Activated CD8-positive, alpha-beta memory T cell treated with anti-CD3 and anti-CD28 coated beads for 4 hours (primary cell): ENCODE measurements at places on chromosomes 2 and 18.

DNA sequence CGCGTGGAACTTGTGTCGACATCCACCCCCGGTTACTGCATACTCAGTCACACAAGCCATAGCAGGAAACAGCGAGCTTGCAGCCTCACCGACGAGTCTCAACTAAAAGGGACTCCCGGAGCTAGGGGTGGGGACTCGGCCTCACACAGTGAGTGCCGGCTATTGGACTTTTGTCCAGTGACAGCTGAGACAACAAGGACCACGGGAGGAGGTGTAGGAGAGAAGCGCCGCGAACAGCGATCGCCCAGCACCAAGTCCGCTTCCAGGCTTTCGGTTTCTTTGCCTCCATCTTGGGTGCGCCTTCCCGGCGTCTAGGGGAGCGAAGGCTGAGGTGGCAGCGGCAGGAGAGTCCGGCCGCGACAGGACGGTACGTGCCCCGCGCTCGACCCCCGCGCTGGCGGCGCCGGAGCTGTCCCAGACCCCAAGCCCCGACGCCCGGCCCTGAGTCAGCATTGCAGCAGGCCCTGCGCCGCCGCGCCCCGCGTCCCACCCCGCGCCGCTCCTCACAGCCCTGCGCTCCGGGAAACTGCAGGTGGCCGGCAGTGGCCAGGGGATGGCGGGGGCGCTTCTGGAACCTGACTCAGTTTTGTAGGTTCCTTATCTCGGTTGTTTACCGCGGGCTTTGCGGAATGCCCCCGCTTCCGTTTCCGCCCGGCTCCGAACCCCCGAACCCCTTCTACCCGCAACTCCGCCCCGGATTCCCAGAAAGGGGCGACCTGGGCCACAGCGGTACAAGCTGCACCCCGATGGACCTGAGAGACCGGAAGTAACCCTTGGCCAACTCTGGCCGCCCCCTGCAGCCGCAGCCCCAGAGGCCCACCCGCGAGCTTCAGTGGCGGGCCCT, at the start of gene CFLAR:
Gene CFLAR, plus strand, starts transcription at position 50 of the 844 bp plus-strand sequence. CDS start 13,702 bp downstream, outside the sequence.
- DNase-seq = peak; percentile 63

- no peak for DNase-seq
Measured at GRCh38 chr18:58228762-58229161, 184.7 kb downstream of the NEDD4L start.

- DNase-seq = no peak
Measured at GRCh38 chr2:11405599-11406266, 60.2 kb downstream of the E2F6 start.

DNA sequence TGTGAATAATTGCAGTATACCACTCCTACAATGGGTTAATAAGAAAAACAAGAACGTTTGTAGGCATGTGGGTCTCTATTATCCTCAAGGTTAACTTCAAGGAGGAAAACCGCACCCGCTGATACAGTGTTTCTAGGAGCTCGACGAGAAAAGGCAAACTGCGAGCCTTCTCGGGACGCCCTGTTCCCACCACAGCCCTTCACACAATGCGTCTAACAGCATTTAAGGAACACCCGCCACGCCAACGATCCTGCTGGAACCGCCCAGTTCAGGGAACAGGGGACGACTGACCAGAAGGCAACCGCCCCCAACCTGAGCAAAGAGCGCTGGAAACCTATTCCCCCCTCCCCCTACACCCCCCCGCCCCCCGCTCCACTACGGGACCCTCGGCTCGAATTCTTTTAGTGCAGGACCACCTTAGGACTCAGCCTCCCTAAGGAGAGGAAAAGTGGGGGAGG, 710 bp upstream of the TMSB10 start:
- no peak for DNase-seq

GRCh38 chr2:8365331-8365910, 316.4 kb upstream of the ID2 start:
- no peak for DNase-seq

- DNase-seq = no peak
Measured at GRCh38 chr2:241770185-241770935, 6.3 kb upstream of the GAL3ST2 start.

DNA sequence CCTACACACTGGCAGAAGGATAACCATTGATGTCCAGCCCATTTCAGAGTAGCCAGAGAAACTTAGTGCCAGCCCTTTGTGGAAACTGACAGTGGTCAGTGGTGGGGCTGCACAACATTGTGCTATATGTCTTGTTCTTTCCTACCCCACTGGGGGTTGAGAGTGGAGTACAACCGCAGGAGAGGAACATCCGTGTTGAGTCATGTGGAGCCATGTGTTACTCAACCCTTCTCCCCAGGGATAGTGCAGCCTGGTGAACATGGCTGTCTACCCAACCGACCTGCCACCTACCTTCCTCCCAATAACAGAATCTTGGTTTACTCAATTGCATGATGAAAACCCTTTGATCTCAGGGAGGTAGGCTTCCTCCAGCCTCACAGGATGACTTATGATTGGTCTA, 65.3 kb upstream of the MAPK4 start:
- no peak for DNase-seq

GRCh38 chr2:28152585-28153280, 239.9 kb upstream of the FOSL2 start:
- no peak for DNase-seq

GRCh38 chr2:66888791-66889631, 454.1 kb downstream of the MEIS1 start:
- DNase-seq = no peak

GRCh38 chr2:170514140-170514539, 201.0 kb upstream of the SP5 start:
- no peak for DNase-seq

DNA sequence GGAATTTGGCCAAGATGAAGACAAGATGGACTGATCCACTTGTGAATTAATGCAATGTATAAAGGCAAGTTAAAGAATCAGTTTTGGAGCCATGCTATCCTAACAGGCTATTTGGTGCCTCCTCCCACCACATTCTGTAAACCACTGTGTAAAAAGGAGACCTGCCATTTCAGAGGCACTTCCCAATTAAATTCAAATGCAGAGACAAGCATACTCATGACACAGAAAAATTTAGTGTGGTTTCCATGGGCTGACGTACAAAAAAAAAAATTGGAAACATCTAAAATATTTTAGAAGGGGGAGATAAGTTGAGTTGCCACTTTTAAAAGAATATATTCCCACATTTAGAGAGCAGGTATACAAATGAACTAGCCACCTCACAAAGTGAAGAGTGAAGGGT, 112.1 kb downstream of the TCF4 start:
- DNase-seq = no peak

DNA sequence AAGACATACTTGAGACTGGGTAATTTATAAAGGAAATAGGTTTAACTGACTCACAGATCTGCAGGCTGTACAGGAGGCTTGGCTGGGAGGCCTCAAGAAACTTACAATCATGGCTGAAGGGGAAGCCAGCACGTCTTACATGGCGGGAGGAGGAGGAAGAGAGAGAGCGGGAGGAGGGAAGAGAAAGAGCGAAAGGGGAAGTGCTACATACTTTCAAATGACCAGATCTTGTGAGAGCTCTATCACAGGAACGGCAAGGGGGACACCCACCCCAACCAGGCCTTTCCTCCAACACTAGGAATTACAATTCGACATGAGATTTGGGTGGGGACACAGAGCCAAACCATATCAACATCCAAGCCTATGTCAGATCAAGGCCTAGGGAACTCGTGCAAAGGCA, 24.2 kb downstream of the MYL12B start:
- DNase-seq = no peak

- no peak for DNase-seq
Measured at GRCh38 chr2:201308914-201309313, 48.2 kb downstream of the FLACC1 start.

GRCh38 chr2:176446718-176447414, 177.6 kb downstream of the MTX2 start:
- DNase-seq = no peak

DNA sequence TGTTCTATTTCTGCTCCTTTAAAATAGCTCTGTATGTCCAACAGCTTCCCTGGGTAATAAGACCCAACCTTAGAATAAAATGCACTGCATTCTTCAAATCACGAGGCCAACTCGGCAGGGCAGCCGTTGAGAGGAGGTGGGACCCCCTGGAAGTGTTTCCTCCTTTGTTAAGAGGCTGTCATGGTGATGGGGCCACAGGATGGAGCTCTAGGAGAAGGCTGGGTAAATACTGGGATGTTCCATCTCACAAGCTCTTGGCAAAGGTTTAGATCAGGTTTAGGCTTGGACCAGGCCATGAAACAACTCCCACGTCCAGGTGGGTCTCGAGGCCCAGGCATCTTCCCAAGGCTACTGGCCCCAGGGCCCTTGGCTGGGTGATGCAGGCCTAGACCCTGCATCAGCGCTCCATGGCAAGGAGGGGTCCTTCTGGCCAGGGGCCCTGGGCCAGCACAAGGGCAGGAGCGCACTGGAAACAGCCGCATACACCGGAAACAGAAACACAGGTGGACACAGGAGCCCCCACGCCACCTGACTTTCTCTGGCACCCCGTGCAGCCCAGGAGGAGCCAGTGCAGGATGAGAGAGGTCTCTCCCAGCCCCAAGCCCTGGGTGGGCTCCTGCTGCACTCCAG, 38.8 kb upstream of the OTOS start:
- DNase-seq = no peak

GRCh38 chr2:177649568-177650518, 257.3 kb downstream of the AGPS start:
- DNase-seq = no peak

GRCh38 chr2:97730245-97730644, 16.9 kb downstream of the ZAP70 start:
- no peak for DNase-seq

DNA sequence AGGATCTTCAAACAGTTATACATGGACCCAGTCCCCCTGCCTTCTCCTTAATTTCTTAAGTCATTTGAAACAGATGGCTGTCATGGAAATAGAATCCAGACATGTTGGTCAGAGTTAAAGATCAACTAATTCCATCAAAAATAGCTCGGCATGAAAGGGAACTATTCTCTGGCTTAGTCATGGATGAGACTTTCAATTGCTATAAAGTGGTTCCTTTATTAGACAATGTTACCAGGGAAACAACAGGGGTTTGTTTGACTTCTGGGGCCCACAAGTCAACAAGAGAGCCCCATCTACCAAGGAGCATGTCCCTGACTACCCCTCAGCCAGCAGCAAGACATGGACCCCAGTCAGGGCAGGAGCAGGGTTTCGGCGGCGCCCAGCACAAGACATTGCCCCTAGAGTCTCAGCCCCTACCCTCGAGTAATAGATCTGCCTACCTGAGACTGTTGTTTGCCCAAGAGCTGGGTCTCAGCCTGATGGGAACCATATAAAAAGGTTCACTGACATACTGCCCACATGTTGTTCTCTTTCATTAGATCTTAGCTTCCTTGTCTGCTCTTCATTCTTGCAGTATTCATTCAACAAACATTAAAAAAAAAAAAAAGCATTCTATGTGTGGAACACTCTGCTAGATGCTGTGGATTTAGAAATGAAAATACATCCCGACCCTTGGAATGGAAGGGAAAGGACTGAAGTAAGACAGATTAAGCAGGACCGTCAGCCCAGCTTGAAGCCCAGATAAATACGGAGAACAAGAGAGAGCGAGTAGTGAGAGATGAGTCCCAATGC, 4.6 kb downstream of the TTR start:
- DNase-seq = no peak

DNA sequence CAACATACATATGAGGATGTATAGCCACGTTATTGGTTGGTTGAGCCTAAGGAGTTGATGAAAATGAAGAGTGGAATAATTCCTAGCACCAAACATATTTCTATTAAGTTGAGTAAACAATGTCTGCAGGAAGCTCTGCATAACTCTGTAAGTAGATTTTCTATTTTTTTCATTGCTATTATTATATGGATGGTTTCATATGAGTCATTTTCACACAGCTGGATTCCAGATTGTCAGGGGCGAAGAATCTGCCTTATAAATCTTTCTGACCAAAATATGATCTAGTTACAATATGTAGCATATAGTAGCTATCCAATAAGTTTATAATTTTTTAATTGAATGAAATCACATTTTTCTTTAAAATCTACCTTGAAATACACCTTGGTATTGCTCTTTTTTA, 468.0 kb upstream of the PKDCC start:
- DNase-seq = no peak

DNA sequence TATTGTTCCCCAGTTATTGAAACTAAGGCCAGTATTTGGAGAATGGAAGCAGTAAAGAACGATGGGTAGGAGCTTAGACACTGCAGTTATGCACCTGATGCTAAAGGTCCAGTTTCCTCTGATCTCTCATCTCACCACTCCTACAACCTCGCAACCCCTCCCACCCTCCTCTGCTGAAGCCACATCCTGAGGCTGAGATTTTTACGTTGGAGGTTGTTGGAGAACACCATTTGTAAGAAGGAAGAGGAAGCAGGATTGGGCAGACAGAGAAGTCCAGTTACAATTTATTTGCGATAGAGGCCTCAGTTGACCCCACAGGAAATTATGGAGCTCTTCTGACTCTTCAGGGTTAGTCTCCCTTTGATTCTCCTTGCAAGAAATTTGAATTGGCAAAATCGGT, 54.3 kb upstream of the NDUFV2 start:
- DNase-seq = no peak

DNA sequence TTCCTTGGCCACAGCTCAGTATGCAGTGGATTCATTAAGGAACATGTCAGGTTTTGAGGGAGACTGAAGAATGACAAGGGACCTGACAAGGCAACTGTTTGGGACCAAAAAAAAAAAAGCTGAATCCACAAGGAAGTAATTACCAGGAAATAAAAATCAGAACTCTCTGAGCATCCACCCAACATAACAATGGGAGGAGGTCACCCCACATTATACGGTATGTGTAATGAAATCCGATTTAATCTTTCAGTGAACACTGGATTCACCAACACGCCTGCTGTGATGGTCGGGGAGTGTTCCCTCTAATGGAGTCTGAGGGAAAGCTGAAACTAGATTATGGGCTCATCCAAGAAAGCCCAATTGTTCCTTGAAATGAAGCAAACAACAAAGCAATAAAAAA, 329.3 kb downstream of the ETAA1 start:
- no peak for DNase-seq

DNA sequence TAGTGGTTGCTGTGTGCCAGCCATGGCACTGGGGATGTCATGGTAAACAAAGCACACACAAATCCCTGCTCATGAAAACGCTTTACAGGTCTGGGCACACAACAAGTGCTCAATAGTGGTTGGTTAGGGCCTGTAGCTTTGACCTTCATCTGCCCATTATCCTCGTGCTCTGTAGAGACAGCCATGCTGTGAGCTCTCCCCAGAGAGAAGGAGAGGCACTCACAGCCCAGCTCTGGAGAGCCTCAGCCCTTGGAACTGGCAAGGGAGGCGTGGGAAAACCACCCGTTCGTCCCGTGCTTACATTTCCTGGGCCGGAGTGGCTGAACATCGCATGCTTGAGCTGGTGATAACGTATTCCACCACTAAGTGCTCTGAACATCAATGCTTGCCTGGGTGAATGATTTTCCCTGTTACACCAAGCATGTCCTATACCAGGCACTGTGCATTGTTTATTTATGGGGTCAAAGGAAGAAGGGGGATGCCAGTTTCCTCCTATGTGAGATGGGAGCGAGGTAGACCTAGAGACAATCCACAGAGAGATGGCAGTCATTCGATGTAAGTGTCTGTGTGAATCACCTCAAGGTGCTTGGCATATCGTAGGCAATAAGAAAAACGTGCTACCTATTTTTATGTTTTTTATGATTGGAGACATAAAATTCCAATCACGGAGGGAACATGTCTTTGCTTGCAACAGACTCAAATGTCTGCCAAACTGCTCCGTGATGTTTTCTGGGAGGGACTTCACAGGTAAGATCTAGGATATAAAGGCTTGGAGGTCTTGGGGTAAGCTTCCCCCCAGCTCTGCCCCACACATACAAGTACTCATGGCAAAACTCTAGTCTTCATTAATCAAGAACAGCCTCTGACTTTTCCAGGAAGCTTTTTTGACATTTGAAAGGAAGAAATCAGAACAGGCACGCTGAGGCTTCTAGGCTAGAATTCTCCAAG, 75.5 kb downstream of the DDX1 start:
- no peak for DNase-seq

GRCh38 chr2:31216734-31217133, 581 bp downstream of the CAPN14 start:
- no peak for DNase-seq
